ENCODE measurements at places on chromosomes 4 and X. TPM values are rescaled to one million over a fixed set of nuclear protein-coding genes. Genes with fewer than 3 reads are reported as not detected.
A peak's percentile ranks its signal among the peaks of the same experiment; 100 is the strongest.

The TEX13C gene
- total RNA-seq = not detected

- no peak overlapping the region for H3K27ac ChIP-seq
- H3K4me3 ChIP-seq = no peak overlapping the region
- DNase-seq = no peak
- H3K36me3 ChIP-seq = no peaks in the 10 kb centered on the region
These were observed 106.7 kb downstream of the KIT start for GRCh38 chr4:54764476-54764875.

- H3K36me3 ChIP-seq = no peaks in the 10 kb centered on the region
- H3K27ac ChIP-seq = peak overlapping the region; percentile 51
- no peaks in the 10 kb centered on the region for H3K27me3 ChIP-seq
- peaks cover 35% of the 10 kb centered on the region for H3K4me1 ChIP-seq
- peak; percentile 77 for DNase-seq
These were observed 158.7 kb downstream of the SPRY1 start for GRCh38 chr4:123555233-123555806.

- no peak overlapping the region for H3K4me3 ChIP-seq
- no peak for DNase-seq
- H3K36me3 ChIP-seq = no peaks in the 10 kb centered on the region
- no peaks in the 10 kb centered on the region for H3K4me1 ChIP-seq
- H3K27me3 ChIP-seq = no peaks in the 10 kb centered on the region
These were observed 3.9 kb upstream of the LDOC1 start for GRCh38 chrX:141180851-141181250.

DNA sequence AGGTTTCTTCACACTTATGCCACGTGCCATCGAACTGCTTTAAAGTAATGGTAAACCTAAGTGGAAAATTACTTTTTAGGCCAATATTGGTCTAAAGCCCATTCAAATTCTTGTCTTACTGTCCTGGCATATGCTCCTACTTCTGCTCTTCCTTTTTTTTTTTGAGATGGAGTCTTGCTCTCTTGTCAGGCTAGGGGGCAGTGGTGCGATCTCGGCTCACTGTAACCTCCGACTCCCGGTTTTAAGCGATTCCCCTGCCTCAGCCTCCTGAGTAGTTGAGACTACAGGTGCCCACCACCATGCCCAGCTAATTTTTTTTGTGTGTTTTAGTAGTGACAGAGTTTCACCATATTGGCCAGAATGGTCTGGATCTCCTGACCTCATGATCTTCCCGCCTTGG lies 129.0 kb upstream of the TECRL start:
- no peak overlapping the region for H3K4me3 ChIP-seq
- no peaks in the 10 kb centered on the region for H3K27me3 ChIP-seq

The PLP1 gene
- 0.29 TPM for total RNA-seq

- H3K36me3 ChIP-seq = no peaks in the 10 kb centered on the region
- H3K4me3 ChIP-seq = no peak overlapping the region
- no peaks in the 10 kb centered on the region for H3K27me3 ChIP-seq
- no peak for DNase-seq
These were observed 930.7 kb upstream of the PCDH10 start for GRCh38 chr4:132218406-132218805.

GRCh38 chr4:98501383-98501782 lies 157.0 kb downstream of the TSPAN5 start:
- H3K4me3 ChIP-seq = no peak overlapping the region
- DNase-seq = no peak
- H3K27ac ChIP-seq = no peak overlapping the region
- H3K27me3 ChIP-seq = no peaks in the 10 kb centered on the region
- H3K4me1 ChIP-seq = no peaks in the 10 kb centered on the region
- H3K36me3 ChIP-seq = peaks cover 13% of the 10 kb centered on the region

- no peaks in the 10 kb centered on the region for H3K27me3 ChIP-seq
- DNase-seq = no peak
- H3K4me1 ChIP-seq = peaks cover 26% of the 10 kb centered on the region
- H3K27ac ChIP-seq = no peak overlapping the region
- no peak overlapping the region for H3K4me3 ChIP-seq
These were observed 52.5 kb upstream of the ANTXR2 start for GRCh38 chr4:80125252-80126177.
